ENCODE measurements at places on chromosomes 11 and 22.

DNA sequence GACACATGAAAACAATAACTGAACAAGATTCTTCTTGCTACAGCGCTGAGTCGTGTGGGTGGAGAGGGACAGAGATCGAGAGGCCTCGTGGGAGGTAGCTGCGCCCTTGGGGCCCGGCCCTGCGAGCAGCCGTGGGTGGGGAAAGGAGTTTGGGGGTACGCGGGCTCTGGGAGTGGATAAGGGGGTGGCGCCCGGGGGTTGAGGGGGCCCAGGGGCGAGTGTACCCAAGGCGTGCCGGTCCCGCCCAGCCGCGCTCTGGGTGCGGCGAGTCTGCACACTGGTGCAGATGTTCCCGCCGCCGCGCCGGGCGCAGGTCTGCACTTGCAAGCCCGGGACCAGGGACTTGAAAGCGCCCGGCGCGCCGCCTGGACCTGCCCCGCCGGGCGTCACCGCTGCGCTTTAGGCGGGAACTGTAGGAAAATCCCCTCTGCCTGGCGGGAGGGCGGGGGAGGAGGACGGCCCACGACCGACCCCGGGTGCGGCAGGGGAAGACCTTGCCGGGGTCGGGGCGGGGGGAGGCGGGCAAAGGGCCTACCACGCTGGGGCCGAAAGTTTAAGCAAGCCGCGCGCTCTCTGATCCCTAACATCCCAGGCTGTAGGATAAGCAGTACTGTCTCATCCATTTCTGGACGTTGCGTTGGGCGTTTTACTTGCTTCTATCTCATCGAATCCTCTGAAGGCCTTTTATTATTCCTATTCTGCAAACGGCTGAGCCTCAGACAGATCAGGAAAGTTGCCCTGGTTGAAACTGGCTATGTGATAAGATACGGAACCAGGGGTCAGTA lies 1.4 kb upstream of the KREMEN1 start:
- DNase-seq: no peak

- no peak for DNase-seq
These were observed 151.4 kb downstream of the CACNA1I start for GRCh38 chr22:39722032-39722325.

DNA sequence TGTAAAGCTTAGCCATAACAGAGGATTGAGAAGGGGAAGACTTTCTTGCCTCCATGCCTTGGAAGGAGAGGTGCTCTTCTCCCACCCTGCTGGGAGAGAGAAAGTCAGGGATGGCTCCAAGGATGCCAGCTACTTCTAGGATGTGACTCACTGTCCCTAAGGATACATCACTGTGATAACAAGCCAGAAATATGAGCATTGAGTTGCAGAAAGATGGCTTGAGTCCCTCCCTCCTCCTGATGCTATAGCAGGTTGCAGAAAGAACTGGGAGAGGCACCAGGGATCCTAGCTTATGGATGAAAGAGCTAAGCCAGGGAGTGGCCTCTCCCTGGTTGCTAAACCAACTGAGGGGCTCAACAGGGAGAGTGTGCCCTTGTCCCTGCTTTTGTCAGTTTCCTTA lies 27.8 kb upstream of the FJX1 start:
- DNase-seq: no peak

DNA sequence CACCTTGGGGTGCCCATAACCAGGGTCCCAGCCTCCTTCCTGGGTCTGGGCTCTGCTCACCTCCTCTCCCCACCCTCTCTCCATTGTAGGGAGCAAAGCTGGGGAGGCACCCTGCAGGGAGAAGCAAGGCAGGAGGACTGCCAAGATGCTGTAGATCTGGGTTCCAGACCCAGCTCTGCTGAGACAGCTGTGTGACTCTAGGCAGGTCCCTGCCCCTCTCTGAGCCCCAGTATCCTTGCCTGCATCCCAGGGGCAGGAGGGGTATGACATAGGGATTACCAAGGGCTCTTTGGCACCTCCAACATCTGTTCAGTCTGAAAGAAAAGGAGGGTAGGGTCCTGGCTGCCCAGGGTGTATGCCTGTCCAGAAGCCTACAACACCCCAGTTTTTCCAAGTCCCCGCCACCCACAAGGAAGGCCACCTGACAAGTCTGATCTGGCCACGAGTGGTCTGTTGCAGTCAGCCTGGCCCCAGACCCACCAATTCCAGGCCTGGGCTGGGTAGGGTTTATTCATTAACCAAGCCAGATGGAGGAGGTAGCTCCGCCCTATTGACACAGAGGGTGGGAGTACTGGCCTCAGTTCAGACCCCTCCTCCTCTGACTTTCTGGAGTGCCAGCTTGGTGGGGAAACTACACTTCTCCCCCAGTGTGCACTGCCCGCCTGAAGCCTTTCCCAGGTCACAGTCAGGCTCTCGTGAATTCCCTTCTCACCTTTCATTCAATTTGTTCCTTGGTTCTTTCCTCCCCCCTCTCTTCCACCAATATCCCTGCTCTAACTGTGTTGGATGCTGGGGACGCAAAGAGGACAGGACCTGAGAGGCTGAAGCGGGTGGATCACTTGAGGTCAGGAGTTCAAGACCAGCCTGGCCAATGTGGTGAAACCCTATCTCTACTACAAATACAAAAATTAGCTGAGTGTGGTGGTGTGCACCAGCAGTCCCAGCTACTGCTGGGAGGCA lies 15.0 kb downstream of the STARD10 start:
- DNase-seq: no peak

DNA sequence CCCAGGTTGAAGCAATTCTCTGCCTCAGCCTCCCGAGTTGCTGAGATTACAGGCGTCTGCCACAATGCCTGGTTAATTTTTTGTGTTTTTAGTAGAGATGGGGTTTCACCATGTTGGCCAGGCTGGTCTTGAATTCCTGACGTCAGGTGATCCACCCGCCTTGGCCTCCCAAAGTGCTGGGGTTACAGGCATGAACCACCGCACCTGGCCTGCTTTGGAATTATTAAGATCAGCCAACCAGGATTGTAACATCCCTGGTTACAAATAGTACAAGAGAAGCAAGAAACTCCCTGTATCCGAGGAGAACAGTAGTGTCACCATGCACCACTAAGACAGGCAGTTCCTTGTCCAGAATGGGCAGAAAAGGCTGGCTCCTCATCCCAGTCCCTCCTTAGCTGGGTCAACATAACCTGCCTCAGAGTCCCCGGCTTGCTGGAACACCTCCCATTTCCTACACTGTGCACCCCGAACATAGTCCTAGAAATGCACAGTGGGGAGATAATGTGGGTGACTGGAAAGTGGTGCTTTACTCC lies 77.2 kb upstream of the INCENP start:
- no peak for DNase-seq

All from GM04503 (cell line).